ENCODE measurements at places on chromosomes 7 and 10.

DNA sequence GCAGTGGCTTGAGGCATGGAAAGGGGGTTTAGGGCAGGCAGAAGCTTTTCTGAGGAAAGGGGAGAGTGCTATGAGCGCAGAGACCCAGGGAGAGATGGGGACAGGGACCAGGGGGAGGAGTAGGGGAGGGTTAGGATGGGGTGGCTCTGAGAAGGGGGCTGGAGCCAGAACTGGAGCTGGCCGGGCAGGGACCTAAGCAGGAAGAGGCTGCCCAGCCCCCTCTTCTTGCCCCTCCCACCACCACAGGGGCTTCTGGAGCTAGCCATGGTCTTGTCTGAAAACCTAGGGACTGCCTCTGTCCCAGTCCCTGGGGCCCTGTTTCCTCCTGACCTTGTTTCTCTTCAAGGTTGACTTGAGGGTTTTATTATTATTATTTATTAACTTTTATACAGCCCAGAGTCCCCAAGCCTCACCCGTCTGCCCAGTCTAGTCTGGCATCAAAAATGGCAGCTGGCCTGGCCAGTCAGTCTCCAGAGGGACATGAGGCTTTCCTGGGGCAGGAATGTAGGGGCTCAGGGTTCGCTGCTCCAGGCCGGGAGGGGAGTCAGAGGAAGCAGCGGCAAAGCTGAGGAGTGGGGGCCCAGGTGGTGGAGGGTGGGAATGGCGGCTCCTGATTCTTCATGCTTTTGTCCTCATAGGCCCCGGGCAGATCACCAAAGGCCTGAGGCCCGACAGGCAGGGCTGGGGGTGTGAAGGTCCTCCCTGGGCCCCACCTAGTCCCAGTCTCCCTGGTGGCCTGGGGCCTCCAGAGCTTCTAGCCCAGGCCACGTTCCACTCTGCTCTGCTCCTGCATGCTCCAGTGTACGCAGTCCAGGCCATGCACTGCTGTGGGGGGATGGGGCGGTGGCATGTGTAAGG lies 5.7 kb downstream of the TRIM8 start:
- no peak for DNase-seq

- DNase-seq, result no peak
These were observed 4.6 kb downstream of the SHOC2 start for GRCh38 chr10:110923856-110924493.

GRCh38 chr7:23431702-23432199 lies 38.5 kb downstream of the IGF2BP3 start:
- no peak for DNase-seq

GRCh38 chr7:119963654-119964053 lies 309.3 kb upstream of the KCND2 start:
- DNase-seq, result no peak

GRCh38 chr10:99524050-99524666 lies 8.6 kb upstream of the NKX2-3 start:
- no peak for DNase-seq

- no peak for DNase-seq
These were observed 879 bp downstream of the NUDT5 start for GRCh38 chr10:12194752-12195271.

DNA sequence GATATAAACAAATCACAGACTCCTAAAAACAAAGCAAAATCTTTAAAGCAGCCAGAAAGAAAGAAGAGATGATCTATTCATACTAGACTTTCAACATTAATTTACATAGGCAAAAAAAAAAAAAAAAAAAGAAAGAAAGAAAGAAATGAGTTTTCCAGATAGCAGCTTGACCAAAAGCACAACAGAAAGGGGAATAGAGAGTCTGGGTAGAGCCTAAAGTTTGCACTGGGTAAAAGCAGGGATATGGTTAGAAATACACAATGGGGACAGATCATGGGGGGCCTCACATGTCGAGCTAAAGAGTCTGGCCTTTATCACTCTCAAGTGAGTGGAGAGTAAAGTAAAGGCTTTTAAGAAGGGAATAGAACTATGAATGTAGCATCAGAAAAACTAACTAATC lies 169.8 kb downstream of the SGMS1 start:
- no peak for DNase-seq

- DNase-seq, result no peak
These were observed 48.1 kb downstream of the RGS10 start for GRCh38 chr10:119494236-119495020.

Measured in stimulated activated CD8-positive, alpha-beta memory T cell treated with anti-CD3 and anti-CD28 coated beads, Interleukin-7, amount 100 ng/mL, for 1 hour (primary cell).